Panc1 (cell line): ENCODE measurements at places on chromosomes 5 and 9. TPM values are rescaled to one million over a fixed set of nuclear protein-coding genes. Genes with fewer than 3 reads are reported as not detected.

DNA sequence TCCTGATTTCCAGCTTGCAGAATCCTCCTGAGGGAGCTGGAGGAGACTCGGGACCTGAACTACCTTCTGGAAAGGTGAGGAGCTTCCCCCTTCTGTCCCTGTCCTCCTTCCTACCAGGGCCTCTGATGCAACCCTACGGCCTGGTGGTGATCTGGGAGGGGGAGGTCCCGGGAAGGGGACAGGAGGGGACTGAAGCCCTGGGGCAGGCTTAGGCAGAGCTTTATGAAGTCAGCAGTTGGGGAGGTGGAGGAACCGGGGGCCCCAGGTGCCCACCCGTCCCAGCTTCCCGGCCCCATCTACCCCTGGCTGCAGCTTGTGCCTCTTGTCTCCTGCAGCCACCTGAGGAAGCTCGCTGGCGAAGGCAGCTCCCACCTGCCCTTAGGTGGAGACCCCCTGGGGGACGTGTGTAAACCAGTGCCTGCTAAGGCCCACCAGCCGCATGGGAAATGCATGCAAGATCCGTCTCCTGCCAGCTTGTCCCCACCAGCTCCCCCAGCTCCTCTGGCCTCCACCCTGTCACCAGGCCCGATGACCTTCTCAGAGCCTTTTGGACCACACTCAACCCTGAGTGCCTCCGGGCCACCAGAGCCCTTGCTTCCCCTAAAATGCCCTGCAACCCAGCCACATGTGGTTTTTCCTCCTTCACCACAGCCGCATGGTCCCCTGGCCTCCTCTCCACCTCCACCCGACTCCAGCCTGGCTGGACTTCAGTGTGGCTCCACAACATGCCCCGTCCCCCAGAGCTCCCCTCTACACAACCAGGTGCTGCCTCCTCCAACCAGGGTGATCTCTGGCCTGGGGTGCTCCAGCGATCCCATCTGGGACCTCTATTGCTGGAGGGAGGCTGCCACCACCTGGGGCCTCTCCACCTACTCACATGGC lies 2.1 kb downstream of the SPATA31E1 start:
- no peak overlapping the region for H3K4me3 ChIP-seq
- H3K36me3 ChIP-seq, result no peaks in the 10 kb centered on the region
- DNase-seq, result no peak
- H3K27ac ChIP-seq, result no peak overlapping the region

- no peak overlapping the region for H3K4me3 ChIP-seq
- no peak overlapping the region for H3K27ac ChIP-seq
- no peaks in the 10 kb centered on the region for H3K36me3 ChIP-seq
- H3K4me1 ChIP-seq, result no peaks in the 10 kb centered on the region
These were observed 312.9 kb downstream of the ARHGEF28 start for GRCh38 chr5:73938938-73939320.

GRCh38 chr9:14715102-14715501 lies 7.4 kb downstream of the CER1 start:
- no peaks in the 10 kb centered on the region for H3K36me3 ChIP-seq
- H3K27ac ChIP-seq, result no peak overlapping the region
- H3K4me3 ChIP-seq, result no peak overlapping the region

GRCh38 chr5:141944076-141944475 lies 13.9 kb downstream of the PCDH12 start:
- no peaks in the 10 kb centered on the region for H3K4me1 ChIP-seq
- DNase-seq, result no peak
- no peak overlapping the region for H3K27ac ChIP-seq
- H3K27me3 ChIP-seq, result no peaks in the 10 kb centered on the region; the same call in 1 of the 2 replicates

- H3K27ac ChIP-seq, result no peak overlapping the region
- H3K4me3 ChIP-seq, result no peak overlapping the region
- H3K36me3 ChIP-seq, result no peaks in the 10 kb centered on the region
- no peaks in the 10 kb centered on the region for H3K27me3 ChIP-seq
- H3K4me1 ChIP-seq, result no peaks in the 10 kb centered on the region
- DNase-seq, result no peak
These were observed 268.2 kb downstream of the SH3GL2 start for GRCh38 chr9:17846948-17847655.

DNA sequence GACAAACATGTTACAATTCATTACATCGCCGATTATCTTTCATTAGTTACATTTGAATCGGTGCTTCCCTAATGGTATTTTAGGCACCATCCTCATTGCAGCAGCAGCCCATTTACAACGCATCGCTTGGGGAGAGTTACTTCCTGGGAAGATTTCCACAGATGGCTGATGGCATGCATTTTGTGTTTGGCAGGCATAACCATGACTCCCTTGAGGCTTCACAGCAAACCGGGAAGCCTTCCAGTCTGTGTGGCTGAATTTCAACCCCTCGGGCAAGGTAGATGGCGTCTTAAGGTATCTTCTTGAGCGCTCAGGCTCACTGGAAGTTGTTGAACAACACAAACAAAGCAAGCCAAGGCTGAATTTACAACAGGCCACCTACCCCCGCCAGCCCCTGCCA lies 1.6 kb upstream of the DNAH5 start:
- peaks cover 12% of the 10 kb centered on the region for H3K4me1 ChIP-seq
- H3K27ac ChIP-seq, result no peak overlapping the region
- no peaks in the 10 kb centered on the region for H3K36me3 ChIP-seq
- no peak overlapping the region for H3K4me3 ChIP-seq
- DNase-seq, result no peak

DNA sequence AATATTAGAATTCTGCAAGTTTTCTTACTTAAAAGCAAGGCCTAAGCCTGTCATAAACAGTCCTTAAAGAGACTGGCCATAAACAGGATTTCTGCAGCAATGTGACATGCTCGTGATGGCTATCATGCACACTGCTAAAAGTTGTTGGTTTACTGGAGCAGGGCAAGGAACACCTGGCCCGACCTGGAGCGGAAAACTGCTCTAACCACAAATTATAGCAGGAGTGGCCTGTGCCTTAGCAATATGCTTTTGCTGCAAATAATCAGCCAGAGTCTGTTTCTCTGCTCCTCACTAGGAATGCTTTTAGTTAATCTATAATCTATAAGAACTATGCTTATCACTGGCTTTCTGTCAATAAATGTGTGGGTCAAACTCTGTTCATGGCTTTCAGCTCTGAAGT lies 322.9 kb upstream of the RPS23 start:
- no peak overlapping the region for H3K27ac ChIP-seq
- H3K36me3 ChIP-seq, result no peaks in the 10 kb centered on the region
- no peak overlapping the region for H3K4me3 ChIP-seq
- no peaks in the 10 kb centered on the region for H3K27me3 ChIP-seq

DNA sequence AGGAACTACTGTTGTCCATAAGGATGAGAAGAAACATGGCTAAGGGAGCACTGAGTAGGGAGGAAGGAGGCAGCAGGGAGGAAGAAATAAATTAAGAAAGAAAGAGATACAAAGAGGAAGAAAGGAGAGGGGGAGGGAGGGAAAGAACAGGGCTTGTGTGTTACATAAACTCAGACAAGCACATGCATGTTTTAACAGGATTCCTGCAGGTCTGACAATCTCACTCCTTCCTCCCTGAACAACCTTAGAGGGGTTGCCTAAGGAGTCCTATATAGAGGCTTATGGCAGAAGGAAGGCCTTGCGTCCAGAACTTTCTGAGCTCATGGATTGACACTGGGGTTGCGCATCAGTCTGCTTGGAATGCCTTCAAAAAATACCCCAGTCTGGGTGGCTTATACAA lies 4.2 kb upstream of the KCNIP1 start:
- H3K4me1 ChIP-seq, result no peaks in the 10 kb centered on the region
- H3K36me3 ChIP-seq, result no peaks in the 10 kb centered on the region
- peaks cover 8% of the 10 kb centered on the region; the same call in 1 of the 2 replicates for H3K27me3 ChIP-seq
- H3K4me3 ChIP-seq, result no peak overlapping the region

GRCh38 chr5:159441441-159441840 lies 111.2 kb upstream of the IL12B start:
- H3K36me3 ChIP-seq, result no peaks in the 10 kb centered on the region
- peaks cover 3% of the 10 kb centered on the region; the same call in 1 of the 2 replicates for H3K27me3 ChIP-seq
- H3K4me3 ChIP-seq, result no peak overlapping the region
- no peaks in the 10 kb centered on the region; the same call in 1 of the 2 replicates for H3K4me1 ChIP-seq
- no peak for DNase-seq
- H3K27ac ChIP-seq, result no peak overlapping the region

DNA sequence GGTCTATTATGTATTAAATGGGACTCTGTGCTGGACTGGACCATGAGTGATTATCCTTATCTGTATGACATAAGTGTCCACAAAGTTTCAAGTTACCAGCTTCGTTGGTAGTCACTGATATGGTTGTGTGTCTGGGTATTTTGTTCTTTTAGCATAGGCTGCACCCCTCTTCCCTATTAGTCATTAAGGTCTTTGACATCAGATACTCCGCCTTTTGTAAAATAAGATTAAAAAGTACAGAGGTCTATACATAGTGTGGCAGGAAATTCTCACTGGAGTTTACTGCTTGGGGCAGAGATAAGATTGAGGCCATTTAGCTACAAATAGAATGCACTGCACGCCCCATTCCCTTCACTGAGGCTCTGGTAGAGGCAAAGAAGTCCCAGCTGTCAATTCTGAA lies 99.4 kb downstream of the TMEM215 start:
- no peaks in the 10 kb centered on the region for H3K27me3 ChIP-seq
- no peaks in the 10 kb centered on the region for H3K4me1 ChIP-seq
- H3K4me3 ChIP-seq, result no peak overlapping the region

- H3K27me3 ChIP-seq, result no peaks in the 10 kb centered on the region
- no peaks in the 10 kb centered on the region for H3K4me1 ChIP-seq
- no peak overlapping the region for H3K27ac ChIP-seq
- no peak for DNase-seq
These were observed 141.0 kb upstream of the NUDT12 start for GRCh38 chr5:103703617-103704016.

DNA sequence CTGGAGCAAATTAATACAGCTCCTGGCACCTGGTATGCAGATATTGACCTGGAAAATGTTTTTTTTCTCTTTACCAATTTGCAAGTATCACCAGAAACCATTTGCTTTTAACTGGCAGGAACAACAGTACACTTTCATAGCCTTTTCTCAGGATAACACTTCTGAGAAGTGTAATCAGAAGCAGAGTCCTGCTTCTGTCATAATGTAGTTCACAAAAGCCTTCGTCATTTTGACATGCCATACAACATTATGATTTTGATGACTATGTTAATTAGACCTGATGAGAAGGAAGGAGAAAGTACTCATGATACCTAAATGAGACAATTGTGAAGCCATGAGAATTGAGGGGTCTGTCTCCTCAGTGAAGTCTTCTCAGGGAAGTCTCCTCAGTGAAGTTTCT lies 41.1 kb upstream of the CARTPT start:
- H3K36me3 ChIP-seq, result no peaks in the 10 kb centered on the region
- H3K27ac ChIP-seq, result no peak overlapping the region
- no peaks in the 10 kb centered on the region for H3K4me1 ChIP-seq
- peaks cover 12% of the 10 kb centered on the region for H3K27me3 ChIP-seq
- H3K4me3 ChIP-seq, result no peak overlapping the region
- DNase-seq, result no peak

- no peak overlapping the region for H3K27ac ChIP-seq
- no peaks in the 10 kb centered on the region for H3K27me3 ChIP-seq
- H3K4me1 ChIP-seq, result no peaks in the 10 kb centered on the region
These were observed 14.5 kb downstream of the TNFSF15 start for GRCh38 chr9:114791312-114791711.

PCA3 gene
- total RNA-seq, result not detected

COL23A1 gene
- 0.05 TPM for total RNA-seq

UNC5A gene
- total RNA-seq, result 0.13 TPM
